Breast epithelium (tissue), 4 donors: ENCODE measurements at places on chromosomes 13 and 19. TPM values are rescaled to one million over a fixed set of nuclear protein-coding genes. Genes with fewer than 3 reads are reported as not detected.

DNA sequence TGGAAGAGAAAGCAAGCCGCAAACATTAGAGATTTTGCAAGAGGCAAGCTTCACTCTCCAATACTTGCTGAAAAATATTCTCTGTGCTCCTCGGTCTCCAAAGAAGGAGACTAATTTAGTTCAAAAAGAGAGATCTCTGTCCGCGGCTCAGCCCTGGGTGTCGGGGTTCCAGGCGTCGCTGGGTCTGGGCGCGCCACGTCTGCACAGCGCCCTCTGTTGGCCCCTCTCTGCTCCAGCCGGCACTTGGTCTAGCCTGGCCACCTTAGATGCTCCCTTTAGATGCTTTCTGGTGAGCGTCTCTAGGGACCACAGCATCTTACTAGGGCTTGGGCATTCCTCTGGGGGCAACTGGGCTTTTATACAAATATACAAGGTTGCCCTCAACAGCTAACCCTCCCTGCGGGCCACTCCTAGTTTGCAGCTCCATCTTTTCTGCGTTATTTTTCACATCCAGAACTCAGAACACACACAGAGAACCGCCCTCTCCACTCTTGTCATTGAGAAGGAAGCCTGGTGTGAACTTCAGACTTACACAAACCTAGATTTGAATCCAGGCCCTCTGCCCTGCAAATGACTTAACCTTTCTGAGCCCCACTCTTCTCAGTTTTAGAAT, 78.3 kb downstream of the CYSLTR2 start:
- no peak for DNase-seq

The SIGLEC9 gene
- 7.0 TPM for total RNA-seq

- no peak for DNase-seq
These were observed 56.5 kb downstream of the F2RL3 start for GRCh38 chr19:16945364-16945714.

The CBY2 gene
- total RNA-seq: not detected

The ATCAY gene
- total RNA-seq: not detected

The FGF22 gene
- total RNA-seq: not detected
